Posterior vena cava (tissue), 2 donors: ENCODE measurements at places on chromosomes 12 and 14.

DNA sequence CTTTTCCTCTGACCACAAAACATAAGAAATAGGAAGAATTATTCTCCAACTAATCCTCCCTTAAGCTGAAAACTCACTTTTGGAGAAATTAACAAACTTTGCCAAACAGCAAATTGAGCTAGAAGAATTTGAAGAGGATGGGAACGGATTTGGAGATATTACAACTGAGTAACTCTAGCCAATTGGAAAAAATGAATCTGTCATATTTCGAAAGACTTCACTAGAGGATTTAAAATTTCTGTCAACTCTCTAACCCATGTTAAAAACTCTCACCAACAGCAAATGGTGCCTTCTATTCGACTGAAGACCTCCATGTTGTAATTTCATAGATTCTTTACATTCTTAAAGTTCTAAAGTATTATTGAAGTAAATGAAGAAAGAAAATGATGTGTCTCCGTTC lies 414.2 kb downstream of the RMST start:
- no peak for DNase-seq

- no peak for DNase-seq
Measured at GRCh38 chr12:68198507-68199086, 27.0 kb downstream of the IL26 start.

GRCh38 chr12:13230500-13230899 lies 34.0 kb downstream of the EMP1 start:
- no peak for DNase-seq

- DNase-seq = no peak
Measured at GRCh38 chr12:48422060-48422459, 50.3 kb upstream of the ANP32D start.

- no peak for DNase-seq
Measured at GRCh38 chr14:55749201-55749812, 169.3 kb downstream of the KTN1 start.

DNA sequence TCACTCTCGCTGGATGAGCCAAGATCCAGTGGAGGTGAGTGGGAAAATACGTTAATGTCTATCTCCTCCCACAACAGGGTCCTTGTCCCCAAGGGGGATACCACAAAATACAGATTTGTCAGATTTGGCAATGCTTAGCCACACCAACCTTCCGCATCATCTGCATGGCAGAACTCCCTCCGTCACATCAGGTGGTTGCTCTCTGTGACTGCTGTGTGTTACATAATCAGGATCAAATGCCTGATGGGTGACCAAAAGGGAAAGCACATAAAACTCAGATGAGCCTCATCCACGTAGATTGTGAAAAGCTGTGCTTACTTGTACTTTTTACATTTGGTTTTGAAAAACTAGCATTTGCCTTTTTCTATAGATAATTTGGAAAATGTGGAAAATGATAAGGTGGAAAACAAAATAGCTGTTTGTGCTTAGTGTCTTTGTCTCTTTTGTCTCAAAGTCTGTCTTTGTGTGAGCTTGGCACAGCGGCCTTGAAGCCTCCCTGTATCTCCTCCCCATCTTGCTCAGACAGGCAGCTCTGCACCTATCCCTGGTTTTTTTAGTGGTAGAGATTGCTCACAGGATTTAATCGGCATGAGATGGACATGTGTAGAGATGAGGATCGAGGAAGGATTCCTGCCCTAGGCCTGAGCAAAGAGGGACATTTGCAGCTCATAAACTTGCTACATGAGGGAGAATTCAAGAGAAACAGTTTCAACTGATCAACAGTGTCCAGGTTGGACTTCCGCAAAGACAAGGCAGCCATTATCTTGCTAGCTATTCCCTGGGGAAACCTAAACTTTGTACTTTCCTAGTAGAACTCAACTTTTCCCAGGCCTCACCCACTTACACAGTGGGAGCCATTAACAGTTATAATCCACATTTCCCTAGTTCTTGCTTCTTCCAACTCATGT lies 3.6 kb upstream of the FGF6 start:
- no peak for DNase-seq

GRCh38 chr12:2051700-2052621 lies 826 bp upstream of the CACNA1C start:
- no peak for DNase-seq

- no peak for DNase-seq
Measured at GRCh38 chr12:51421266-51421884, 3.3 kb upstream of the SLC4A8 start.

- DNase-seq = no peak
Measured at GRCh38 chr12:57852200-57852599, 5.7 kb upstream of the CTDSP2 start.

- no peak for DNase-seq
Measured at GRCh38 chr12:61871485-61871810, 388.8 kb upstream of the USP15 start.

GRCh38 chr12:100584256-100584655 lies 10.8 kb downstream of the GAS2L3 start:
- no peak for DNase-seq

DNA sequence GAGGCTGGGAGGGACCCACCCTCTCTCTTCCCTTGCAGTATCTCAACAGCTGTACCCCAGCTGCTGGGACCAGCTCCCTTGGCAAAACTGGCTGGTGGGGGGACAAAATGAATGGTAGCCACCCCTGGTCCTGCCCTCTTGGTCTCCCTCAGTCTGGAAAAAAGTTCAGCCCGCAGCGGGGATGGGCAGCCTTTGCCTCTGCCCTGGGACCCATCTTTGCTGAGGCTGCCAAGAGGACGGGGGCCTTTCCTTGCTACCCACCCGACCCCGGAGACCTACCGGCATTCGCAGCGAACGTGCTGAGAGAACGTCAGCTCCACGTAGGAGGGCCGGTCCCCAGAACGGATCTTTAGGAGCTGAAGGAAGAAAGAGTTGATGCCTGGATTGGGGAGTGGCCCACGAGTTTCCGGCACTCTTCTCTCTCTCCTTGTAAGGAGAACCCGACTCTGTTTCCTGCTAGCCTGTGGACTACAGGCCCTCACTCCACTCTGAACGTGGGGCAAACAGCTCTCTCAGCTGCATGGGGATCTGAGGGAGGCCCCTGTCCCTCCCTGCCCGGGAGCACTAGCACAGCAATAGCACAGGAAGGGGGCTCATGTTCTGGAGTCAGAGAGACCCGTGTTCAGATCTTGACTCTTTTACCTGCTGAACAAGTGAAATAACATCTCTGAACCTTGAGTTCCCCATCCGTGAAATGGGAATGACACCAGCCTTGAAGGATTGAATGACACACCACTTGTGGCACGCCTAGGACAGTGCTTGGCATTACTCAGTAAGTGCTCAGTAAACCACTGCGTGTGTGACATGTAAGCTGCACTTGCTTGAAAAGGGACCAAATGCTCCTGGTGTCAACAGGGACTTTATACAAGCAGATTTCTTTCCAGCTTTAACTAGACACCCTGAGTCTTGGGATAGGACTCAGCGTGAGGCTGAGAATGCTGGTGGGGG lies 6.9 kb downstream of the PGF start:
- peak; percentile 74 for DNase-seq

DNA sequence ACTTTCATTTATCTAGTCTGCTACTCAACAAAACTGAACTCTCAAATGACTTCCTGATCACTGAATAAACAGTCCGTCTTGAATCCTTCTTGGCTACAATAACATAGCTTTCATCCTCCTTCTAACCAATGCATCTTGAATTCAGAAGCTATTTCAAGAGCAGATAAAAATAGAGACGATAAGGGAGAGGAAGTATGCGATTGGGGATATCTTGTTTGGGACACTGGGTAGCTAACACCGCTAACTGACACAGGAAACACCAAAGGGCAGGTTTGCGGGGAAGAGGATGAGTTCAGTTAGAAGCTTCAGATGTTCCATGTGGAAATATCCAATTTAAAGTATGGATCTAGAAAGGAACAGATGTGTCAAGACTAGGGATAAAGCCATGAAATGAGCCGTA lies 102.5 kb downstream of the SLC41A2 start:
- no peak for DNase-seq

- no peak for DNase-seq
Measured at GRCh38 chr12:7729746-7730145, 17.4 kb downstream of the CLEC4C start.

- DNase-seq = no peak
Measured at GRCh38 chr12:91216871-91217270, 34.3 kb upstream of the DCN start.

DNA sequence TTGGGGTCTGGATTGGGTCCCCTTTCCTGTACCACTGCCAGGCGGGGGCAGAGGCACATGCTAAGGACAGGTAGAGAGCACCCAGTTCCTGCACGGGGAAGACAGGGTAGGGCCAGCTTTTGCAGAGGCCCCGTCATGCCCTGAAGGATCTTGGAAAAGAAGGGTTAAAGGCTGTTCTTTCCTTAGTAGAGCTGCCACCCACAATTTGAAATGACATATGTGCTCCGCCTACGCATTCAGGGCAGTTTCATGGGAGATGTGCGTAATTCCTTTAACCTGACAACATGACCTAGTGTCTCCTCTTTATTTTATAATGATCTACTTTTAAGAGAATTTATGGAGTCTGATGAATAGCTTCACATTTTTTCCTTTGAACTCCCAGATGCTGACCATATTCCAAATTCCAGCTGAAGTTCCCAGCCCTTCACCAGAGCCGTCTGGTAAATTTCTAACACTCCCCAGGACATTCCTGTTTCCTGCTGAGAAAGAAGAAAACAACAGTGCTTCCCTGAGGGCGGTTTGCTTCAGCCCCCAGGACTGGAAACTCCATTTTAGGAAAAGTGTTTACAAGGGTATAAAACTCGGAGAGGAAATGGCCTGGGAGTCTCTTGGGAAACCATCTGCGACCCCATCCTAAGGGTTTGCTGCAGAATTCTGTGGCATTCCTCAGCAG lies 58.9 kb upstream of the PLEKHG3 start:
- DNase-seq = peak; percentile 75

GRCh38 chr12:82407481-82407880 lies 49.2 kb downstream of the METTL25 start:
- DNase-seq = no peak

DNA sequence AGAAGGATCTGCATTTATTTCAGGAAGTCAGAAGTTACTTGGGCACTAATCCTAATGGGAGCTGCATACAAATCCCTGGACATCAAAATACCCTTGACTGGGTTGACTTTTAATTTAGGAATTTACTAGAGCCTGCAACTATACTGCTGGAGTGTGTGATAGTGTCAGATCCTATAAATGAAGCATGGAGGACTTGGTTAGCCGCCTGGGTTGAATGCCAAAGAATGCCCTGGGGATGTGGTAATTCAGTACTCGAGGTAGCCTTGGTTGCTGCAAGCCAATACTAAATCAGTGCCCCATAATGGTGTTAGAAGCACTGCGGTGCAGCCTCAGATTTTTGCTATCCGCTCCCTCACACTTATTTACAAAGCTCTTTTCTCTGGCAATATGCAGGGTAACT lies 184.9 kb downstream of the CAPZA3 start:
- no peak for DNase-seq
